ENCODE measurements at places on chromosomes 3 and 15. TPM values are rescaled to one million over a fixed set of nuclear protein-coding genes. Genes with fewer than 3 reads are reported as not detected.

GRCh38 chr3:71125738-71126137 lies 457.8 kb downstream of the FOXP1 start:
- DNase-seq = no peak

FAM107A gene
- not detected for polyA plus RNA-seq

- no peak for DNase-seq
These were observed 6.6 kb upstream of the TPM1 start for GRCh38 chr15:63035977-63036376.

DNA sequence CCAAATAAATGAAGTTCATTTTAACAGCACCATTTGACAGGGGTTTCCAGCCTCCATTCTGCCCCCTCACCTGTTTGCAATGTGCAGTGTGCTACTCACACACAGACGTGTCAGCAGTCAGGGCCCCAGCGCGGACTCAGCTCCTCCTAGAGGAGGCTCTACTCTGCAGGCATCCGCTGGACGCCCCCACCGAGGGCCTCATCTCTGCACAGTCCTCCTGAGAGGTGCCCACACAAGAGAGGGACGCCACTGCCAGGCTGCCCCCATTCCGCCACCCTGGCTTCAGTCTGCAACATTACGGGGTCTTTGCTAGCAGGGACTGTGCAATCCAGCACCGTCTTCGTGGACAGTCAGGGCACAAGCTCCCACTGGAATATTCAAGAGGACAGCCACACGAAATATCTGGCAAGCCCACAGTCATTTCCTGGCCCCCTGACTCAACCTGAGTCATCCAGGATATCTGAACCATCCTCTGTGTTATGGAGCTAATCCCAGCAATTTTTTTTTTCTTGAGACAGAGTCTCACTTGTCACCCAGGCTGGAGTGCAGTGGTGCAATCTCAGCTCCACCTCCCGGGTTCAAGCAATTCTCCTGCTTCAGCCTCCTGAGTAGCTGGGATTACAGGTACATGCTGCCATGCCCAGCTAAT lies 255.0 kb downstream of the OCA2 start:
- peak; percentile 69 for DNase-seq

- DNase-seq = peak; percentile 57
These were observed 23.5 kb downstream of the NR1D2 start for GRCh38 chr3:23968463-23969184.

DNA sequence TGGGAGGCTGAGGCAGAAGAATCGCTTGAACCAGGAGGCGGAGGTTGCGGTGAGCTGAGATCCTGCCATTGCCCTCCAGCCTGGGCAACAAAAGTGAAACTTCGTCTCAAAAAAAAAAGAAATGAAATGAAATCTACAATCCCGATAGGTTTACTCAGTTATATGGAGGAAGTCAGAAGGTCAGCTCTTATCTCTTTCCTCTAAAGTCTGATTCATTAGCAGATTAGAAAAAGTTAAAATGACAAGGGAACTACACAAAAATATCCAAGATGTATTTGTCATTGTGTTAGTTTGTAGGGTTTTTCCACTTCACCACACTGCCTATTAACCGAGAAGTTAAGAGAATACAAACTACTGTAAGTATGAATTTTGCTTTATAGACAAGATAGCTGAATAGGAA lies 420.6 kb downstream of the SHQ1 start:
- no peak for DNase-seq

GRCh38 chr3:61908382-61908781 lies 347.0 kb downstream of the PTPRG start:
- no peak for DNase-seq

CCDC39 gene
- not detected for polyA plus RNA-seq

GOLGA8R gene
- polyA plus RNA-seq = not detected

DNA sequence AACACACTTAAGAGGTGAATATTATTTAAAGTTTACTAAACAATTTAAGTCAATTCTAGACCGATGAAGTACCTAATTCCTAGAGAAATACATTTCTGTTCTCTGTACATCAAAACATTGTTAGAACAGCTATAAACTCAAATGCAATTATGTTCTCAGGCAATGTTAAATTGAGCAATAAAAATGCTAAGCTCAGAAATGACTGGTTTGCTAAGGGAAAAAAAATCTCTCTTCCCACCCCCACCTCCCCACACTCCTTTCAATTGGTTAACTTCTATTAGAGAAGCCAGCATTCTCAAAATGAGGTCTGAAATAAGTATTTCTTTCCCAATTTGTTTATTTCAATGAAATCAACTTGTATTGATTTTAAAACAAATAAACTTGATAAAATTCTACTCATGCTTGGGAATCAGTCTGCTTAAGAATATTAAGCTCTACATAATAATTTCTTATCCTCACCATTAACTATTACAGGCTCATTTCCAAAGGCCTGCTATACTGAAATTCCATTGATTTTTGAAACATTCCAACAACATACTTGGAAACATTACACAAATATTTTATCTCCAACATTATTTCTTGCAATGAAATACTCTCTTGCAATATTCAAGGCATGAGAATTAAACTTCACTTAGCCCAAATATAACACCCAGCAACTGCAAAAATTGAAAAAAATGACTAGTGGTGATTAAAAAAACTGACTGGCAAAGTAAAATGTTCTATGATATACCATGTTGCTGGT lies 22.6 kb downstream of the TSPAN3 start:
- no peak for DNase-seq

- DNase-seq = no peak
These were observed 3.9 kb upstream of the HEG1 start for GRCh38 chr3:125059488-125060245.

DNA sequence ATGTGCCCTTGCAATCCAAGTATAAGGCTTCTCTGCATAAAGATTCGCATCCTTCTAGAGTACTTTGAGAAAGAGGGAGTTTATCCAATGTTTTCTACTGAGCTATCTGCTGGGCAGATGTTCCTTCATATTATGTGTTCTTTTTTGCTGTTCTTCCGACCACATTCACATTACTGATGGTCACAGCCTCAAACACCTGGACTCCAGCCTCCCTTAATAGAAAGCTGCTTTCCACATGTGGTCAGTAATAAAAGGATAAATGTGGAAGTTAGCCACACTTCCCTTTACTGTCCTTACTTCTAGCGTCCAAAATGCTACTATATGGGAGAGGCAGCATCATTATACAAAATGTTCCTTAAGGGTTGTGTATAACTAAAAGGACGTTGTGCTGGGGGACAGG lies 116.9 kb downstream of the CD47 start:
- no peak for DNase-seq

DNA sequence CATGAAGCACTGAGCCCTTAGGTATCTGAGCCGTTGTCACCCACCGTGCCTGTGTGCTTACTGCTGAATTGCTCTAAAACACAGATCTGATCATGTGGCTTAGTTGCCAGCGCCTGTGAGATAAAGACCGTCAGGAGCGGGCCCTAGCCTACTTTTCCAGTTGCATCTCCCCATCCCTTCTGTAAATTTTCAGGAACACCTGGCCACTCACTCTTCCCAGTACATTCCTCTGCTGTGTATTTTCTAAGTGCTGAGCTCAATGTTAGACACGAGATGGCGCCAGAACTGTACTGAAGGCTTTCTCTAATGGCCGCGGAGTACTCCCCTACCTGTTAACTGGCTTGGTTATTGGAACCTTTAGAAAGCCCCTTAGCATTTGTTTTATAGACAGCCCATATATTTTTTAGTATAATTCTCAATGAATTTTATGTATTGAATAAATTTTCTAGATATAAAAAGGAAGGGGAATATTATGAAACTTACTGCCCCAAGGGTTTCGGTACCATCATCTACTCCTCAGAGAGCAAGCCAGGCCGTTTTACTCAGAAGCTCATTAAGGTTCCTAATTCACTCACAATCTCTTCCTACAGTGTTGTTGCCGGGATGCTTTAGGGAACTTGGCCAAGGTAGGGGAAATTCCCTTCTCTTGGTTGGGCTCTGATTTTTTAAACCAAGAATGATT lies 16.7 kb upstream of the WNT7A start:
- DNase-seq = peak; percentile 77

- DNase-seq = no peak
These were observed 47.5 kb upstream of the EPHB3 start for GRCh38 chr3:184514171-184514490.

DNA sequence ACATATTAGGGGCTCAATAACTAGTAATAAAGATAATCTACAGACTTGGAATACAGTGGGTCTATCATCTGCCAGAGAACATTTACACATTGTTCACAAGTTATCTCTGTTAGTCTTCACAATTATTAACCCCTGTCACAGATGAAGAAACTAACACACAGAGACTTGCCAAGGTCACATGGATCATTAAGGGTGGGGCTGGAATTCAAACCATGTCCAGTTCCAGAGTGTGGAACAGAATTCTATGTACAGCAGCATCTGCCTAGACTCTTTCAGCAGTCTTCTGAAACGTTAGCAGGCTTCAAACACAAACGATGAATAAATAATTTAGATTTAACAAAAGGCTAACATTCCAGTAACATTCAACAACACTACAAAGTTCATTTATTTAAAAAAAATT lies 673.9 kb upstream of the NR2F2 start:
- no peak for DNase-seq

GRCh38 chr3:58521917-58522631 lies 14.9 kb downstream of the ACOX2 start:
- DNase-seq = no peak

- DNase-seq = no peak
These were observed 505.7 kb upstream of the IL12A start for GRCh38 chr3:159482994-159483367.

- peak; percentile 75 for DNase-seq
These were observed at the start of gene MAP3K13 for GRCh38 chr3:185362850-185363661. Gene MAP3K13 (plus strand): TSS chr3:185363136. CDS start chr3:185428582, 65,446 bp downstream.

GRCh38 chr3:112634786-112635541 lies 6.0 kb downstream of the CCDC80 start:
- DNase-seq = no peak

- no peak for DNase-seq
These were observed 255.0 kb downstream of the CLSTN2 start for GRCh38 chr3:140189976-140190375.

- no peak for DNase-seq
These were observed 70.5 kb upstream of the FOXB1 start for GRCh38 chr15:59933607-59934006.

HCN4 gene
- not detected for polyA plus RNA-seq

FBXL22 gene
- polyA plus RNA-seq = 0.07 TPM

REC114 gene
- polyA plus RNA-seq = not detected

GRCh38 chr15:39411102-39411989 lies 169.5 kb upstream of the THBS1 start:
- peak; percentile 94 for DNase-seq

DNA sequence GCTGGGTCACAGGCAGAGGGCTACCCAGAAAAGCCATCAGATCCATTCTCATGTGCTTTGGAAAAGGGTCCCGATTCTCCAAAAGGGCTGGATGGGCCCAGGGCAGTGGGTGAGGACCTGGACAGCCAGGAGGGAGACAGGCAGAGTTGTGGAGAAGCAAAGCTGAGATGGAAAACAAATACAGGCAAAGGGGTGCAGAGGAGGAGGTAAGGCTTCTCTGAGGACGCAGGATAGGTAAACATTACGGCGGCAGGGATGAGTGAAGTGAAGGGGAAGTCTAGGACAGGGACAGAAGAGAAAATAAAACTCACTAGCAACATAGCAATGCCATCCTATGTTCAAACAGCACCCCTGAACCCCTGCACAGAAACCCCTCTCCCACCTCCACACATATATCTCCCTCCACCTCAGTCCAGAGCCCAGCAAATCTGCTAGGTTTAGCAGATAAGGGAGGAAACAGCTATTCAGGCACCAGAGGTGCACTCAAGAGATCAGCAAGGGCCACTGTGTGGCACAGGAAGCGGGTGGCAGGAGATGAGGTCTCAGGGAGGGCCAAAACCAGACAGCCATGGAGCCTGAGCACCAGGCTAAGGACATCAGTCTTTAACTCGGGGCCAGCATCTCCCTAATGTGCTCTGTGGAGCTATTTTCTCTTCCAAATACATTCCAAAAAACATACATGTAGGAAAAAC lies 51.3 kb downstream of the HOMER2 start:
- no peak for DNase-seq

DNA sequence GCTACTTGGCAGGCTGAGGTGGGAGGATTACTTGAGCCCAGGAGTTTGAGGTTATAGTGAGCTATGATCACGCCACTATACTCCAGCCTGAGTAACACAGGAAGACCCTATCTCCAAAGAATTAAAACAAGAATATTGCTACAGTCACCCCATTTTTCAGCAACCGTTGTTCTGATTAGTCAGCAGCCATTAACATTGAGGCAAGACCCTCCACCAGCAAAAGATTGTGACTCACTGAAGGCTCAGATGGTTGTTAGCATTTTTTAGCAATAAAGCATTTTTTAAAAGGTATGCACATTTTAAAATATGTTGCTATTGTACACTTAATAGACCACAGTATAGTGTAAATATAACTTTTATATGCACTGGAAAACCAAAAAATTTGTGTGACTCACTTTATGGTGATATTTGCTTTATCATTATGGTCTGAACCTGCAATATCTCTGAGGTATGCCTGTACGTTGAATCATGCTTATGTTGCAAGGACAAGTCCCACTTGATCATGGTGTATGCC lies 492.6 kb downstream of the SQOR start:
- DNase-seq = peak; percentile 85

GRCh38 chr3:177746337-177746933 lies 549.2 kb upstream of the TBL1XR1 start:
- peak; percentile 87 for DNase-seq

MYEF2 gene
- 3.3 TPM for polyA plus RNA-seq

- no peak for DNase-seq
These were observed 99.1 kb downstream of the NSMCE3 start for GRCh38 chr15:29170521-29170920.

DNA sequence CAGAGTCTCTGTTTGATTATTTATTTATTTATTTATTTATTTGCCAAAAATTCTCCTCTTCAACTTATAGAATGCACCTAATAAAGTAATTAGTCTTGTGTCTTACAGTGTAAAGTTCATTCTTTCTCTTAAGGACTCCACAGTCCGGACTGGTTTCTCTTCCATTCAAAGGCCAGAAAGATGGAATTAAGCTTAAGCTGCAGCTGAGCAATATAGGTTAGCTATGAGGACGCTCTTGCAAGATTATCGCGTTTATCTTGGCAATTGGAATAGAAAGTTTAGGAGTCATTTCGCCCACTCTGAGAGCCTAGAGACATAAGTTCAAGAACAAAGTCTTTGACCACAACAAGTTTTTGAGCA lies 15.0 kb downstream of the TAGLN3 start:
- DNase-seq = no peak

- peak; percentile 87 for DNase-seq
These were observed 459.2 kb upstream of the ALCAM start for GRCh38 chr3:104907507-104907906.

EEF1AKMT4 gene
- 14.5 TPM for polyA plus RNA-seq

DNA sequence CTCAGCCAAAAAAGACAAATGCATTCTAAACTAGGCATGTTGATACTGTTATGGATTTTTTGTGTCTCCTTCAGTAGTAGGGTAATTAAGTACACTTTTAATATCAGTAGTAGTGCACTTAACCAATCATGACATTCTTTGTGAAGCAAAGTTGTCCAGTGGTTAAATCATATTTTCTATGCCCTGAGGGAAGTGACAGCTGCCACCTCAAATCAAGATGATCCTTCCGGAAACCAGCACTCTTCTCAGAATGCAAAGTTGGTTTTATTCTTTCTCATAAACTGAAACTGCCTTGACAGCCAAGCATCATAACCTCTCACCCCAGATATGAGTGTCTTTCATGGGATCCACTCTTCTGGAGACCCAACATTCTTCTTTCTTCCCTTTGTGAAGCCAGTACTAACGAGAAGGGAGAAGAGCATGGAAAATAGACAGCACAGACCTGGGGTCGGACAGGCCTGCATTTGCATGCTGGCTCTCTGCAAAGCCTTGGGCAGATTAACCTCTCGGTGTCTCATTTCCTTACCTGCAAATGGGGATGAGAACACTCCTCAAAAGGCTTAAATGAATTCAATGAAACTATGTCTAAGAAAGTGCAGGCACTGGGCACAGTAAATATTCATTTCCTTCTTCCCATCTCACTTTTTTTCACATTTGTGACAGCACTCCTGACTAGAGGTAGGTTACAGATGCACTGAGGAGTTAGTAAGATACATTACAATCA lies 13.2 kb downstream of the AAGAB start:
- peak; percentile 20 for DNase-seq
